Femur (tissue), 1 donor: ENCODE measurements at places on chromosomes 11 and 22.

DNA sequence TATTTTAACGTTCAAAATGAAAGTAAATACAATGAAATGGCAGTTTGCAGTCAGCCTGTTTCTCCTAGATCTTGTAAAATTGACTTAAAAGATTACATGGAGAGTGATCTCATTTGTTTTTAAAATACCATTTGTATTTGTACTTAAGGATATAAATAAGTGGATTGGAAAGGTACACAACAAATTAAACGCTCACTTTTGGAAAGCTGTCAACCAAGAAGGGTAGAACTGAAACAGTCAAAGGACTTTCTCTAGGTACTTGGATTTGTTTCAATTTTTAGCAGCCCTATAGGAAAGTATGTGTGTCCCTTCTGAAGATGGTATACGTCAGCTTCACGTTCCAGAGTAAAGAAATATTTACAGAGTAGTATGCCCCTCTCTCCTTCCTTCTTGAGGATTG is 7.3 kb downstream of the TBRG1 start:
- DNase-seq = no peak

DNA sequence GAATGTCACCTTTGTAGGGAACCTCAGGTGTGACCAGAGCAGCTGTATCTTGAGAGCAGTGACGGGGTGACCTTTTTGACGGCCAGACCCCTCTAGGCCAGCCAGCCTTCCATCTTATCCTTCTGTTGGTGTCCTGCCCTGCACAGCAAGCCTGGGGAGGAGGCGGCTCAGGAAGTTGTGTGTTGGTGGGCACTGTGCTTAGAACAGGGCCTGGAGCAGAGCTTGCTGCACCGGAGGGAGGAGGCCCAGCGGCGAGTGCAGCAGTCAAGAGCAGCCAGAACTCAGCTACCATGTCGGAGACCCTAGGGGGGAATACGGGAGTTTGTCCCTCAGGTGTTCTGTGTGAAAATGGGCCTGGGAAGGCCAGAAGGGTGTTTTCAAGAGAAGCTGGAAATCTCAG is 129.4 kb downstream of the OSBP2 start:
- no peak for DNase-seq

GRCh38 chr11:73323464-73323863 is 15.4 kb downstream of the ARHGEF17 start:
- DNase-seq = peak; percentile 93

DNA sequence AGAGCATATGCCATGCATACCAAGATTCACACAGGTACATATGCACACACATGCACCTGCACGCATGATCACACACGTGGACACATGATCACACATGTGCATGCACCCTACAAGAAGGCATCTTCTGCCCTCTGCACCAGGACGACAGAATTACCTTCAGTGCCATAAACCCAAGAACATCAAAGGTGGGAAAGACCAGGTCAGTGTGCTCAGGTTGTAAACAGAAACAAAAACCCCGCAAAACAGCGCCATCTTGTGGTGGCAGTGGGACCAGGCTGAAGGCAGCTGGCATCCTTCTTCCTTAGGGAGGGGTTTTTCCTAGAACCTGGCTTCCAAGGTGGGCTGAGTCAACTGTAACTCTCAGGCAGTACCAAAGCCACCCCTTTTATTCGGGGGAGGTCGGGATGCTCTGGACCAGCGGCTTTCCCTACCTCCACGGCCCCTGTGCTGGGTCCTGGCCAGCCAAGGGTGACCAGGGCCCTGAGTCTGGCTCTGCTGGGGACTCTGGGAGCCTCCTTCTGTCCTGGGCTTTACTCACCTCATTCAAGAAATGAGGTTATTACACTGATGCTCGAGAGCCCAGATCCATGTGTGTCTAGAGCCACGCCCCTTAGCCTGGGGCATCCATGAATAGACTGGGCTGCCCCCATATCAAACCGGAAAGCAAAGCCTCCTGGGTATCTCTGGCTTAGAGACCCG is 69.4 kb upstream of the FGF3 start:
- peak; percentile 68 for DNase-seq

DNA sequence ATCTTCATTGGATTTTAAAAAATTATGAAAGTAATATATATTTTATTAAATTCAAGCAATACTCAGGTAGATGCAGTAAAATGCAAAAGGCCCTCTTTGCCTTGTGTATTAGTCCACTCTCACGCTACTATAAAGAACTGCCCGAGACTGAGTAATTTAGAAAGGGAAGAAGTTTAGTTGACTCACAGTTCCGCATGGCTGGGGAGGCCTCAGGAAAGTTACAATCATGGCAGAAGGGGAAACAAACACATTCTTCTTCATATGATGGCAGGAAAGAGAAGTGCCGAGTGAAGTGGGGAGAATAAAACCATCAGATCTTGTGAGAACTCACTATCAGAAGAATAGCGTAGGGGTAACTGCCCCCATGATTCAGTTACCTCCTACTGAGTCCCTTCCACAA is 130.8 kb downstream of the HIPK3 start:
- no peak for DNase-seq

GRCh38 chr22:33272180-33272579 is 214.0 kb upstream of the SYN3 start:
- DNase-seq = no peak

DNA sequence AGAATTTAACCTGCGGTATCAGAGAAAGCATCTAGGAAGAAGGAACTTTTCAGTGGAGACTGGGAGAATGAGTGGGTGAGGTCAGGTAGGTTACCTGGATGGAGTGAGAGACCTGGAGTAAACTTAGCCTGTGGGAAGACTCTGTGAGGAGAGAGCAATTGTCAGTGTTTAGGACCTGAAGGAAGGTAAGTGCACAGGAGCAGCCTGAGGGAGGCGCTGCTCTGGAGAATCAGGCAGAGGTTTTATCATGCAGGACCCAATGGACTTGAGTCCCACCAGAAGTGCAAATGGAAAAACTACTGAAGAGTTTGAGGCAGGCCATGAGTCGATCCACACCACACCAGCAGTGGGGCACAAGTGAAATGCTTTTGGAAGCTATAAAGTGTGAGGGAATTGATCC is 10.6 kb upstream of the IFTAP start:
- no peak for DNase-seq

DNA sequence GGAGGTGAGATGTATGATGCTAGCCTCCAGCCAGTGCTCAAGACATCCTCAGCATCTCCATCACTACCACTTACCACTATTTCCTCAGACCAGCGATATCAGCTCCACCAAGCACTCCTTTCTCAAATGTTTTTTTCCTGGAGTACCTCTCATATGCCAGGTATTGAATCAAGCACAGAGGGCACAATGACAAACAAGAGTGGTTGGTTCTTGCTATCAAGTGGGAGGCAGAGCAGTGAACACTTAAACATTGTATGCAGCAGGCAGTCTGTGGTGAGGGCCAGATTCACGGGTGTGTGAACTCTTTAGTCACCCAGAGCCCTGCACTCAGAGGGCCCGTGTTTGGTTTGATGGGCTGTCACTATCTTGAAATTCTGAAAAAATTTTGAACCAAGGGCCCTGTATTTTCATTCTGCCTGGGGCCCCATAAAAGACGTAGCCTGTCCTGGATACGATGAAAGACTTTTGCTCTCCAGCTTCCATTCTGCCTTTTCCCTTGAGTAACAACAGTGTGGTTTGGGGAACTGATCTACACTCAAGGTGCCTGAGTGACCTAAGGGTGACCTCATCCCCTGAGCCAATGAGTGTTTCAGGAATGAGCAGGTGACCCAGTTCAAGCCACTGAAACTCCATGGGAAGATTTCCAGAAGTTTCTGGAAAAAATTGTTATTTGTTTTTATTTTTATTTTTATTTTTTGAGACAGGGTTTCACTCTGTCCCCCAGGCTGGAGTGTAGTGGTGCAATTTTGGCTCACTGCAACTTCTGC is 348.4 kb upstream of the NARS2 start:
- DNase-seq = no peak

DNA sequence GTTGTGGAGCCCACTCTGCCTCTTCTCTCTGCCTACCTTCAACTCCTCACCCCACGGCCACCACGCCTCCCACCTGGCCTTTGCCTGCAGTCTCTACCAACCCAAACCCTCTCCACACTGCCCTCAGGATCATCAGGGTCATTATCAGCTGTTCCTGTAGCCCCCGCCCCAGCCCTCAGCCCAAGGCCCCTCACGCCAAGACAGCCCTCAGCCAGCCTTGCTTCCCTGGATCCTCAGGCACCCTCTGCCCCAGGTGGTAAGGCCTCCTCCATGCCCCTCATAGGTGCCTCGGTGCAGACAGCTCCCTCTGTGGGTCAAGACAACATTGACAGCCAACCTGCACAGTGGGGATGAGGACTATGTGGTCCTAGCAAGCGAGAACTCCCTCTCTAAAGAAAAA is 1.7 kb downstream of the SBF1 start:
- no peak for DNase-seq

DNA sequence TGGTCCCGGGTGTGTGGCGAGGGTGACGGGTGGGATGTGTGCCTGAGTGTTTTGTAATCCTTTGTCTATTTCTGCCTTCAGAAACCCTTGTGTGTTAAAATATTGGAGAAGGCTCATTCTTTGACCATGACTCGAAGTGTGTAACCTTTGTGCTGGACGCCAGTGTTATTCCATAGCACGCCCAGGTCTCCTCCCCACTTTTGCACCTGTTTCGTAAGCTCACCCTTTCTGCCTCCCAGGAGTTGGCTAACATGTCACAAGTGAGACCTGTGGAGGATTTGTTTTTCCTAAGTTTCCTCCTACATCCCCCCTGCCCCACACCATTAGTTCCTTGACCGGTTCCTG is 382 bp downstream of the C11orf54 start:
- DNase-seq = no peak

DNA sequence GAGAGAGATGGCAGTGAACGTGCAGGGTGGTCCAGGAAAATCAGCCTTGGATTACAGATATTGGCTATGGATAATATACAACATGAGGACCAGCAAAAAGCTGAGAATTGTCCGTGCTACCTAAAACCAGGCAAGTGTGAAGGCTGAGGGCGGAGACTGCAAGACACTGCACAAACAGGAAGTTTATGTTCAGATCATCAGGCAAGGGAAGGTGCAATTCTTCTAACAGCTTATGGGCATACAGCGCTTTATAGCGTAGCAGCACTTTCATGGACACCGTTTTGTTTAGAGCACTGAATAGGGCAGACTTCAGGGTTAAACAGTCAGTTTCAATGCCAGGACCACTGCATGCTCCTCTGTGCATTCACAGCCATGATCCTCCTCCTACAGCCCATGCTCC is 93.1 kb upstream of the TMEM45B start:
- DNase-seq = no peak

- DNase-seq = no peak
Measured at GRCh38 chr11:1553808-1554594, 18.1 kb downstream of the DUSP8 start.

DNA sequence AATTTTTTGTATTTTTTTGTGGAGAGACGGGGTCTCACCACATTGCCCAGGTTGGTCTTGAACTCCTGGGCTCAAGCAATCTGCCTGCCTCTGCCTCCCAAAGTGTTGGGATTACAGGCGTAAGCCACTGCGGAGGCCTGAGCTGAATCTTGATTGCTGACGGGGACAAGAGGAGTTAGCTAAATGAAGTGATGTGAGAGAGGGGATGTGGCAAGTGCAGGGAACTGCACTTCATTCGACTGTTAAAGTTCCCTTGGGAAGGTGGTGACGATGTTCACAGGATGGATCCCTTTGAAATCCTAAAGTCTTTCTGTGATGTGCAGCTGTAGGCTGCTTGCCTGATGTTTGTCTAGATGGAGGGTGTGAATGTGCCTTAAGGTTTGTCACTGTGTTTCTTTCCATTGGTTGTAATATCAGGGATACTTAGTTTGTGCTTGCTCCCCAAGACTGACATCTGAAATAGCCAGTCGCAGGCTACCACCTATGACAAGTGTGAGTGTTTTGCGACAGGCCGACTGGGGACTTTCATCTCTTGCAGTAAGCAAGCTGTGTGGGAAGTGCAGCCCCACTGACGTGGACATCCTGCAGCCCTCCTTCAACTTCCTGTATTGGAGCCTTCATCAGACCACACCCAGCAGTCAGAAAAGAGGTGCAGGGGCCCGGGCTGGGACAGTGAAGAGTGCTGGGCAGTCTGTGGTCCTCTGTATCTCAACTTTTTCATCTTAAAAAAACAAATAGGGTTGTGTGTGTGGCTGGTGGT is 19.6 kb upstream of the CCDC134 start:
- peak; percentile 63 for DNase-seq

GRCh38 chr22:44975427-44976262 is 34.2 kb downstream of the PHF21B start:
- peak; percentile 88 for DNase-seq

GRCh38 chr11:134483291-134483690 is 71.2 kb upstream of the B3GAT1 start:
- no peak for DNase-seq

GRCh38 chr11:6623391-6624363 is 4.5 kb upstream of the TPP1 start:
- DNase-seq = no peak

DNA sequence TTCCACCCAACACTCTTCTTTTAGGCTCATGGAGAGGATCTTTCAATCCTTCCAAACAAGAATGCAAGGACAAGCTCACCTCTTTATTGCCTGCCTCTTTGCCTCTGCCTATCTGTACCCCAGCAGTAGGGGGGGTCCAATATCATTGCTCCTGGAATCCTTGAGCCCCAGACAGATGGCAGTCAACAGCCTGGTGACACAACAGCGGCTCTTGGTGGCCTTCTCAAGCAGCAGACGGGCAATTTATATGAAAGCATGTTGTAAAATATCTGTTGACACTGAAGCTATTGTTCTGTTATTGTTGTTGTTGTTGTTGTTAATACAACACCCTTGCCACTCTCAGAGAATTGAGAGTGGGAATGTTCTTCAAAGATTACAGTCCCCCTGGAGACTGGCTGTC is 480.0 kb upstream of the CADM1 start:
- DNase-seq = no peak

DNA sequence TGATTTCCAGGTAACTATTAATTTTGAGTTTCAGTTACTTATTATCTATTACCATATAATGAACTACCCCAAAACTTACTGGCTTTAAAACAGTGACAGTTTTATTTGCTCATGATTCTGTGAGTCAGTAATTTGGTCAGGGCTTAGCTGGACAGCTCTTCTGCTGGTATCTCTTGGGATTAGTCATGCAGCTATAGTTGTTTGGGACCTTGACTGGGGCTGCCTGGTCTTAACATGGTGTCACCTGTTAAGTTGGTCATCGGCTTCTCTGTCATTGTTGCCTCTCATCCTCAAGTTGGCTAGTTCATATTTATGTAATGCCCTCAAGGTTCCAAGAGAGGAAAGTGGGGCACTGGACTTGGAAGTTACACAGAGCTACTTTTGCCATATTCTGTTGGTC is 177.5 kb downstream of the TMEM135 start:
- no peak for DNase-seq

DNA sequence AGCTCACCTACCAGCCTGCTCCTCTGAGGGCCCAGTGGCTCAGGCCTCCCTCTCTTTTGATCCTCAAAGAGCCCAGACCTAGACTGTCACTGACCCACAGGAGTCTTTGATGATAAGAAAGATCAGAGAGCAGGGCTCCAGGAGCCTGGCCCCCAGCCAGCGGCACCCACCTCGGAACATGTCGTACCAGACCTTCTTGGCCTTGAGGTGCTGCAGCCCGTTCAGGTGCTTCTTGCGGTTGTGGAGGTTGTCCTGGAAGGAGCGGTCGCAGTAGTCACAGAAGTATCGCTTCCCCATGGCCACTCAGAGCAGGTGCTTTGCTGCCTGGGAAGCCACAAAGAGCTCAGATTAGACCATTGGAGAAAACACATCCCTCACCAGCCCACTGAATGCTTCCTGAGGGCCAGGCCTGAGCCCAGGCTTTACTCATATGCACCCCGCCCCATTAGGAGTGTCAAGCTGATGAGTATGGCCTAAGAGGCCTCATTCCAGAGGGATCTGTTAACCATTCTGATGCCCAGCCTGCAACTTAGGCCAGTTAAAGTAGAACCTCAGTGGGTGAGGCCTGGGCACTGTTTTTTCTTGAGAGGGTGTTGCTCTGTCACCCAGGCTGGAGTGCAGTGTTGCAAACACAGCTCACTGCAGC is 18.4 kb downstream of the ZMAT5 start:
- DNase-seq = no peak
